ENCODE measurements at places on chromosomes 12 and 14. TPM values are rescaled to one million over a fixed set of nuclear protein-coding genes. Genes with fewer than 3 reads are reported as not detected.

- H3K27ac ChIP-seq: peak overlapping the region; percentile 48
- H3K36me3 ChIP-seq: no peaks in the 10 kb centered on the region
- H3K4me3 ChIP-seq: no peak overlapping the region
- no peak for DNase-seq
These were observed 41.9 kb upstream of the MED13L start for GRCh38 chr12:116319233-116319897.

Gene MGAT2
- 24.1 TPM for total RNA-seq

GRCh38 chr14:100580316-100581227, 6.6 kb downstream of the BEGAIN start:
- H3K27ac ChIP-seq: no peak overlapping the region
- H3K4me3 ChIP-seq: no peak overlapping the region
- peaks cover 3% of the 10 kb centered on the region for H3K27me3 ChIP-seq
- peak; percentile 27 for DNase-seq

Gene ACOT4
- total RNA-seq: 5.0 TPM

DNA sequence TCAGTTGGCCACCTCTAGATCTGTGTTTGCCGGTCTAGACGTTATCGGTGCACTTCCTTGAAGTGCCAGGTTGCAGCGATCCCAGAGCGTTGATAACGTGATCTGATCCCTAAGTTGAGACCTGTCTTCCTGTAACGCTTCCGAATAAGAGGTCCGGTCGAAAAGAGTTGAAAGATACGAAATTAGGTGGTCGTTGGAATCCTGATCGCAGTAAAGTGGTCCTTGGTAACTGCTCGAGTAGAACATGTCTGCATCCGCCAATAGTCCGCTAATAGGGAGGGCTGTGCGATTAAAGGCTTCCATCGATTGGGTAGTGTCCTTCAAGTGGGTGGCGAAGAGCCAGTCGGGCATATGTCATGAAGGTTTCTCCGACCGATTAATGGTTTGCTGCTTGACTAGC, 2.7 kb downstream of the SRSF5 start:
- peak overlapping the region; percentile 10 for H3K4me3 ChIP-seq
- H3K27me3 ChIP-seq: no peaks in the 10 kb centered on the region
- DNase-seq: no peak
- H3K27ac ChIP-seq: no peak overlapping the region
- peaks cover 68% of the 10 kb centered on the region for H3K36me3 ChIP-seq
- peaks cover 68% of the 10 kb centered on the region for H3K4me1 ChIP-seq

GRCh38 chr12:23941780-23942179, 7.7 kb downstream of the SOX5 start:
- no peak overlapping the region for H3K27ac ChIP-seq
- H3K4me1 ChIP-seq: no peaks in the 10 kb centered on the region
- no peak for DNase-seq
- no peaks in the 10 kb centered on the region for H3K36me3 ChIP-seq
- no peak overlapping the region for H3K4me3 ChIP-seq
- H3K27me3 ChIP-seq: no peaks in the 10 kb centered on the region

Gene ACRBP
- total RNA-seq: 7.2 TPM

DNA sequence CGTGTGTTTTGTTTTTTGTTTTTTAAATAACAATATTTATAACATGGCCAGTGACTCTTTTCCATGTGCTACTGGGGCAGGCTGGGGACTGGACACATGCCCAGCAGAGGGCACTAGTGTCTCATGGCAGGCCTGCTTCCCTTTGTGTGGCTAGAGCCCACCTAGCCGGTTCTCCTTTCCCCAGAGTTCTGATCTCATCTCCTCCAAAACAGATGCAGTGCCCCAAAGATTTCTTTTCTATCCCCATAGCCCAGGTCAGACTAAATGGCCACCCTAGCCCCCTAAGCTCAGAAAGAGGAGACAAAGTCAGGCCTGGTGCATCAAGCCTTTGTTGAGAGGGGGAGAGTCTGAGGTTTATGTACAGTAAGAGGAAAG, 21.2 kb downstream of the PRPF40B start:
- peak; percentile 77 for DNase-seq
- no peak overlapping the region for H3K4me3 ChIP-seq
- peaks cover 55% of the 10 kb centered on the region for H3K4me1 ChIP-seq

- H3K27me3 ChIP-seq: no peaks in the 10 kb centered on the region
- no peaks in the 10 kb centered on the region for H3K36me3 ChIP-seq
- H3K27ac ChIP-seq: peak overlapping the region; percentile 67
- peaks cover 42% of the 10 kb centered on the region for H3K4me1 ChIP-seq
- DNase-seq: no peak
- H3K4me3 ChIP-seq: no peak overlapping the region
These were observed 23.1 kb downstream of the ABCB9 start for GRCh38 chr12:122943196-122943595.

GRCh38 chr12:124437617-124438436, 129.6 kb downstream of the NCOR2 start:
- no peak overlapping the region for H3K4me3 ChIP-seq
- H3K27ac ChIP-seq: no peak overlapping the region
- peaks cover 61% of the 10 kb centered on the region for H3K36me3 ChIP-seq
- H3K4me1 ChIP-seq: peaks cover 32% of the 10 kb centered on the region
- H3K27me3 ChIP-seq: no peaks in the 10 kb centered on the region

Gene DTX3
- 21.4 TPM for total RNA-seq

DNA sequence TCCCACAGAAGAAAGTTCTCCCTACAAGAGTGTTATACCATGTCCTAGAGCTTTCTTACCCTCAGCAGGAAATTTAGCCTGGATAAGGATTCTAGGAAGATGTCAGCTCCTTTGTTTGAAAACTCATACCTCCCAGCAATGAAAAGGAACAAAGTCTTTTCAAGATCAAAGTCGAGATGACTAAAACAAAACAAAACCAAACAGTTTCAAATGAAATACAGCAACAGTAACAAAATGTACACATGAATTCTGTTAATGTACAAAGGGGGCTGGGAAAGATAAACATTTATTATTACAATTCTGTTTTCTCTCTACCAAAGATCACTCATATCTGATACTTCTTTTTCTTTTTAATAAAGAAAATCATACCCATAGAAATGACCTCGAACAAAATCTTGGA, 36.8 kb downstream of the SPX start:
- no peaks in the 10 kb centered on the region for H3K36me3 ChIP-seq
- DNase-seq: no peak
- H3K4me1 ChIP-seq: no peaks in the 10 kb centered on the region
- no peak overlapping the region for H3K4me3 ChIP-seq

Gene KLHL33
- 0.47 TPM for total RNA-seq

All from lower lobe of right lung (tissue), 2 donors.